ENCODE measurements at places on chromosomes 2 and 18.

DNA sequence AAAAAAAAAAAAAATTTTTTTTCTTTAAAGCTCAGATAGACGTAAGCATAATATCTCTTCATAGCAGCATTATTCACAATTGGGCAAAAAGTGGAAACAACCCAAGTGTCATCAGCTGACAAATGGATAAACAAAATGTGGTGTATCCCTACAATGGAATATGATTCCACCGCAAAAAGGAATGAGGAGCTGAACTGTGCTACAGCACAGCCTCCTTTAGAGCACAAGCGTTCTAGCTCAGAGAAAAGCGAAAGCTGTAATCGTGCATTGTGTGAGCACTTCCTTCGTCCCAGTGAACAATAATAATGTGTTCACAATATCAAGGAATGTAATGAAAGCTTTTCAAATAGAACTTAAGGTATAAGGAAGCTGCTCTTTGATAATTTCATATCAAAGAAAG lies 11.7 kb upstream of the CHMP1B start:
- DNase-seq, result no peak

DNA sequence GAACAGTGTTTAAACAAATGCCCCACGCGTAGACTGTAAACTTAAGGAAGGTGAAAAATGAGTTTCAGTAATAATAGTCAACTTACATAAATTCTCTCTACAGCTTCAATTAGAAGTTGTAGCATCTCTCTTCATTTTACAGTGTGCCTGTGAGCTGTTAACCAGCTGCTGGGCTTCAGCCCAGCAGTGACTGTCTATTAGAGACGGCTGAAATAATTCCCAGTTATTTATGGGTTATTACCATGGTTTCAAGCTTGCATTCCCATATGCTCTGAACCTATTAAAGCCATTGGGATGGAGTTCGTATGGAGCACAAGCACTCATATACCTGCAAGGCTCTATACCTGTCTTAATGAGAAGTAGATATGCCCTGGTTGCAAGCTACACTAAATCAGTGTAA lies 501.1 kb downstream of the CNTNAP5 start:
- no peak for DNase-seq

GRCh38 chr2:10414591-10414990 lies 33.5 kb downstream of the ODC1 start:
- no peak for DNase-seq

DNA sequence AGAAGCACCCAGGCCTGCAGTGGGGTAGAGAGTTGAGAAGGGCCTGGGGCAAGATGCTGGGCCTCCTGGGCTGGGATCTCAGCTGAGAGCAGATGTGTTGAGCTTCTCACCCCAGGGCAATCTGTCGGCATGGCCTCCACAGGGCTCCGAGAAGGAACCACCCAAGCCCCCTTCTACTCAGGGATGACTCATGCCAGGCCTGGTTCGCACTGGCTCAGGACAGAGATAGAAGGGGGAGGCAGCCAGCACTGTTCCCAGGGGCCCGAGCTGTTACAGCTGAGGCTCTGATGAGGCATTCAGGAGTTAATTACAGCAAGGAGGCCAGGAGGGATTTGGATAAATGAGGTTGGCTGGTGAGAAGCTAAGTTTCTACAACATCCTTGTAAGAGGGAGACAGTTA lies 62.5 kb downstream of the CENPO start:
- DNase-seq, result no peak

GRCh38 chr2:144320491-144320890 lies 199.4 kb downstream of the ZEB2 start:
- DNase-seq, result no peak

DNA sequence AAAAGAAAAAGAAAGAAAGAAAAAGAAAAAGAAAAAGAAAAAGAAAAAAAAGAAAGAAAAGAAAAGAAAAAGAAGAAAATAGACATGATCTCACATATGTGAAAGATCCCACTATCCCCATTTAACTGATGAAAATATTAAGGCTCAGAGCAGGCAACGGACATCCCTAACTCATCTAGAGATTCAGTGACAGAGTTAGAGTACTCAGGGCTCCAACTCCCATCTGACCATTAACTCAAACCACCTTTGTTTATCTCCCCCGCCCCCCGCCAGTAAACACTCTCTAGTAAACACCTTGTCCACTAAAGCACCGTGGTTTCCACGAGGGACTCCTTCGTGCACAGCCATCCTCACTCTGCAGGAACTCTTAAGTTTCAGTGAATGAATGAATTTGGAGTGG lies 142.9 kb downstream of the TGIF1 start:
- no peak for DNase-seq

DNA sequence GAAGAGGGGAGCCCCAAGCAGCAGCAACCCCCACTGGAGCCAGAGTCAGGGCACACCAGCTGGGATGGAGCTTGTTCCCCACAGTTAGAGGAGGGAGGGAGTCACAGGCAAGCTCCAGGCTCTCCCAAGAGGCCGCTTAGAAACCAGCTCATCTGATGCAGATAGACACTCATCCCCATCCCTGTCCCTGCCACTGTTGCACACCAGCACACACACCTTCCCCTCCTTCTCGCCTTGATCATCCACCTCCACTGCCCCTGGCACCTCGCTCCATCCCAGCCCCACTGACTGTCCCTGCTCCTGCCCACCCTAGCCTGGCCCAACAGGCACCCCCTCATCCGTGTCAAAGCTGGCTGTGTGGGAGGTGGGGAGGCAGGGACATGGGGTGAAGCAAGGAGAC lies 1.5 kb upstream of the RUFY4 start:
- no peak for DNase-seq

GRCh38 chr2:205089958-205090357 lies 544.7 kb downstream of the PARD3B start:
- no peak for DNase-seq

DNA sequence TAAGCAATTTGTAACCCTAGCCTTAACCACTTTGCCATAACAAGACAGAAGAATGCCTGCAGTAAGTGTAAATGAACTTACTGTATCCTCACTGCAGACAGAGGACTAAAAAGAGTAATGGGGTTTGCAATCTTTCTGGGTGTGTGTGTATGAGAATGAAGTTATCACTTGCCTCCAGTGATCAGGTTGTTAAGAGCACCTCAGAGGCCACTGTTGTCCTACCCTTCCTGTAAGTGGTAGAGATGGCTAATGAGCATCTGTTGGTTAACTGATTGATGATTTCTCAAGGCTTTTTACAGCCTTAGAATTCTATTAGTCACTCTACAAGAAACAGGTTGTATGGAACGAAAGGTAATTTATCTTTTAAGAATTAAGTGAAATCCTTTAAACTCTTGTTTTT lies 27.6 kb upstream of the GTF2A1L start:
- no peak for DNase-seq

DNA sequence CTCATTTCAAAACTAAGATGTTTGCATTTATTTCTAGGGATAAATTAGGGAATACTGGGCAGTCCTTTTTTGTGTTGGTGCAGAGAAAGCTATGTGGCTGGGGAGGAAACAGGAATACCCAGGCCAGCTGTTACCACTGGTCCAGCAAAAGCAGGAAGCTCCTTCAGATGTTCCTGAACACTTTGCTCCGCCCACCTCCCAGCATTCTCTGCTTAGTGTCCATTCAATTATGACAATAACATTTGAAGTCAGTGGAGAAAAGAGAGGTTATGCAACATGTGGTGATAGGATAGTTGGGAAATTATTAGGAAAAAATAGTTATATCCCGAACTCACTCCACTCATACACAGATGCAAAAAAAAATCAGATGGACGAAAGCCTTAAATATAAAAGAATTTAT lies 22.1 kb upstream of the ARPC2 start:
- no peak for DNase-seq
